Epithelial cell of prostate (primary cell): ENCODE measurements at places on chromosomes 5 and 9.

GRCh38 chr5:92778261-92778660 is 802.8 kb downstream of the NR2F1-AS1 start:
- no peak for DNase-seq

GRCh38 chr5:87319469-87319868 is 51.8 kb downstream of the RASA1 start:
- no peak for DNase-seq

- no peak for DNase-seq
These were observed 11.6 kb downstream of the RPL37 start for GRCh38 chr5:40823459-40823858.

- no peak for DNase-seq
These were observed 6.1 kb upstream of the PRR16 start for GRCh38 chr5:120457839-120458507.

DNA sequence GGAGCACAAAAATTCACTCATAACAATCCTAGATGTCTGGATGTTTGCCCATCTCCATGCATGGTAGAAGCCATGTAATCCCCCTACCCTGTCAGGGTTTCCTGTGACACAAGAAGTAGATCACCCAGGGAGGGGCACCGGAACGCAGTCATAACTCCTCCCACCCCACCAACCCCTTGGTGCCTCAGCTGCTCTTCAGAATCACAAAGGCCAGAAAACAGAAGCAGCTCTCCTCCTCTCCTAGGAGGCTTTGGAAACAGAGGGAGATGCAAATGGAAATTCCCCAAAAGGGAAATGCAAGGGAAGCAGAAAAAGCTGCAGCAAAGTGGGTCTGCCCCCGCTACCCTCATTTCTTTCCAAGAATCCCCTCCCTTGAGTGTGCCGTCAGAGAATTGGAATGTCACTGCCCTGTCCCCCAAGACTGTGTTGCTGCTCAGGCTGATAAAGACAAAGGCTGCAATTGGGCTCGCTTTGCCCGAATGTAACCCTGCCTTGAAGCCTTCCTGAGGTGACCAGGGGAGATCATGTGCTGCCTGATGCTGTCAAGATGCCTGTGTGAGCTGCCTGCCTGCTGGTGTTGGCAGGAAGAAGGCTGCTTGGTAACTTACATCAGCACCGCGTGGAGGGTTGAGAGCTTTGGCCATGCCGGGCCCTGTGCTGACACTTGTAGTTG is 65.5 kb upstream of the ABCA1 start:
- DNase-seq = no peak
